ENCODE measurements at places on chromosomes 12 and 14. TPM values are rescaled to one million over a fixed set of nuclear protein-coding genes. Genes with fewer than 3 reads are reported as not detected.

GRCh38 chr12:26692407-26692806 is 140.6 kb downstream of the ITPR2 start:
- H3K4me3 ChIP-seq = no peak overlapping the region
- DNase-seq = no peak
- no peak overlapping the region for H3K27ac ChIP-seq
- no peaks in the 10 kb centered on the region for H3K27me3 ChIP-seq

Gene RIMKLB
- total RNA-seq = 80.2 TPM

Gene CEBPE
- total RNA-seq = not detected

DNA sequence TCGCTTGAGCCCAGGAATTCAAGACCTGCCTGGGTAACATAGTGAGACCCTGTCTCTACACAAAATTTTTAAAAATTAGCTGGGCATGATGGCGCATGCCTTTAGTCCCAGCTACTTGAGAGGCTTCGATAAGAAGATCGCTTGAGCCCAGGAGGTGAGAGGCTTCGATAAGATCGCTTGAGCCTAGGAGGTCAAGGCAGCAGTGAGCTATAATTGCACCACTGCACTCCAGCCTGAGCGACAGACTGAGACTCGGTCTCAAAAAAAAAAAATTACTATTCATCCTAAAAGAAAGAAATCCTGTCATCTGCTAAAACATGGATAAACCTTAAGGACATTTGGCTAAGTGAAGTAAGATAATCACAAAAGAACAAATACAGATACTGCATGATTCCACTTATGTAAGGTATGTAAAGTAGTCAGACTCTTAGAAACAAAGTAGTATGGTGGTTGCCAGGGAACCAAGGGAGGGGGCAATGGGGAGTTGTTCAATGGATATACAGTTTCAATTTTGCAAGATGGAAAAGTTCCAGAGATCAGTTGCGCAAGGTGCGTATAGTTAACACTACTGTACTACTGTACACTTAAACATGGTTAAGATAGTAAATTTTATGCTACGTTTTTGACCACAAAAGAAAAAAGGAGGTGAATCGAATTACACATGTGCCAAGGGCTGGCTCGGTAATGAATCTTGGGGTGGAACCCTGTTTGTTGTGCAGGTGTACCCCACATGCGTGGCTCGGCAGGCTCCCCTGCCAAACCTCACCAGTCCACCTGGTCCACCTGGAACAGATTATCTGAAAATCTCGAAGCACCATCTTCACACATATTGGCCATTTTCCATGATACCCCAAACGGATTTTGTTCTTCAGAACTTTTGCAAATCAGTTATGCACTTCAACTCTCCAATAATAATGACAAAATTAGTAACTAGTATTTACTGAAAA is 18.3 kb upstream of the ATP2A2 start:
- H3K4me1 ChIP-seq = peaks cover 2% of the 10 kb centered on the region
- H3K27me3 ChIP-seq = no peaks in the 10 kb centered on the region

Gene FAM90A1
- total RNA-seq = 0.09 TPM

- H3K27me3 ChIP-seq = peaks cover 39% of the 10 kb centered on the region
- H3K4me3 ChIP-seq = peak overlapping the region; percentile 52
- H3K4me1 ChIP-seq = no peaks in the 10 kb centered on the region
- DNase-seq = no peak
- no peak overlapping the region for H3K27ac ChIP-seq
These were observed 11.8 kb downstream of the PDE1B start for GRCh38 chr12:54561164-54561563.

DNA sequence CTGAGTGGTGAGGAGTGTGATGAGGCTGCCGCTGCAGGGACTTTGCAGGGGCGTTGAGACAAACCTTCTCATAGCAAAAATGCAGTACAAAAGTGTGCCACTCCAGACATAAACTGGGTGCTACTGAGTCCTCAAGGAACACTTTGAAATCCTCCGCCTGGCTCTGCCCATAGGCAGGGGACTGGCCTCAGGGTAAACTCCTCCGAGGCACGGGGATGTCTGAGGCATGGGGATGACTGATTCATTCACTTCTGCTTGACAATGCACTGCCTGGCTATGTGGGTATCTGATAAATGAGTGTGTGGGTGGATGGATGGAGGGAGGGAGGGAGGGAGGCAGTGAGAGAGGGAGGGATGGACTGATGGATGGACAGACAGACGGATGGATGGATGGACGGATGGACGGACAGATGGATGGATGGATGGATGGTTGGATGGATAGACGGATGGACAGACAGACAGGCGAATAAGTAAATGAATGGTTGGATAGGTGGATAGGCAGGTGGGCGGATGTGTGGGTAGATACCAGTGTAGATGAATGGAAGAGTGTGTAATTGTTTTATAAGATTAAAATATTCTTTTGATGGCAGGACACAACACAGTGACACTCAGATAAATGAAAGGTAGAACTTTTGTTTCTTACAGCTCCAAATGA is 2.1 kb upstream of the BDKRB2 start:
- DNase-seq = no peak
- H3K27me3 ChIP-seq = peaks cover 2% of the 10 kb centered on the region
- H3K36me3 ChIP-seq = no peaks in the 10 kb centered on the region
- H3K27ac ChIP-seq = no peak overlapping the region
- H3K4me3 ChIP-seq = no peak overlapping the region

DNA sequence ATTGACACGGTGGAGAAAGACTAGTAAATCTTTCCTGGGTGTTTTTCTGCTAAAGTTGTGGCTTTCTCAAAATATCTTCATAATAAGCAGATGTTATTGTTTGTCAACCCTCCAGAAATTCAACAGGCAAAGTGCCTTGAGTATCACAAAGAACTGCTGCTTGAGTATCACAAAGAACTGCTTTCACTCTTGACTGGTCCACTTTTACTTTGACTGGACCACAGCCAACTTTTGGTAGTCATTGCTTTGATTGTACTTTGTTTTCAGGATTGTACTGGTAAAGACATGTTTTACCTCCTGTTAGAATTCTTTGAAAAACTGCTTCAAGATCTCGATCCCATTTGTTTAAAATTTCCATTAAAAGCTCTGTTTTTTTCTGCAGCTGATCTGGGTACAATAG is 62.6 kb downstream of the PDZRN4 start:
- H3K36me3 ChIP-seq = no peaks in the 10 kb centered on the region
- H3K27ac ChIP-seq = no peak overlapping the region
- H3K4me3 ChIP-seq = no peak overlapping the region
- no peaks in the 10 kb centered on the region for H3K4me1 ChIP-seq
- no peak for DNase-seq
- H3K27me3 ChIP-seq = no peaks in the 10 kb centered on the region

GRCh38 chr14:68762953-68763764 is 29.7 kb downstream of the ZFP36L1 start:
- peak; percentile 75 for DNase-seq
- peaks cover 4% of the 10 kb centered on the region for H3K4me1 ChIP-seq
- no peak overlapping the region for H3K4me3 ChIP-seq
- no peaks in the 10 kb centered on the region for H3K36me3 ChIP-seq
- H3K27me3 ChIP-seq = no peaks in the 10 kb centered on the region

DNA sequence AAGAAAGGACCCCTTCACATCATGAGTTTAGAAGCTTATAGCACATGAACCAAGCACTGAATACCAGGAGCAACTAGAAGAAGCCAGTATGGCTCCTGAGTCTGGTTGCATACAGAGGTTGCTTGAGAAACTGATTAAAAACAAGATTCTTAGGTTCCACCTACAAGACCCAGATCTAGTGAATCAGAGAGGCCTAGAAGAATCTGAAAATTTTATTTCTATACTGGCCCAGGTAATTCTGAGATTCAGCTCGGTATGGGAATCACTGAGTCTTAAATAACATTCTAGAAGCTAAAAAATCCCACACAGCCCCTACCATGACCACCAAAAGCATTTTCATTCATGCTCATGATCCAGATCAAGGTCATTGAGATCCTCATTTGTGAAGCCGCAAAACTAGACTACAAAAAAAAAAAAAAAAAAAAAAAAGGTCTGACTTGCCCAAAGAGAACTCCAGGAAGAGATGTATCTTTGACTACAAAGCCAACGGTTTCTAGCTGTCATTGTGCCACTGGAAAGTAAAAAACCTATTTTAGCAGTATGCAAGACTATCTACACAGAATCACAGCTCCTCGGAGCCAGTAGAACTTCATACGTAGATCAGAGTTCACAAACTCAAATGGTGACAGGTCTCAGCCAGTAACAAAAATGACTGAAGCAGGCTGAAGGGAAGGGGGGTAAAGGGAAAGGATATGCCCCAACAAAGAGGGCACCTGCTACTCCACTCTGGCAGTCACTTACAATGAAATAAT is 168.4 kb upstream of the EGLN3 start:
- H3K27ac ChIP-seq = no peak overlapping the region
- no peaks in the 10 kb centered on the region for H3K27me3 ChIP-seq
- no peak overlapping the region for H3K4me3 ChIP-seq
- H3K36me3 ChIP-seq = no peaks in the 10 kb centered on the region

GRCh38 chr14:60736494-60736893 is 1.9 kb downstream of the MNAT1 start:
- H3K27ac ChIP-seq = no peak overlapping the region
- H3K27me3 ChIP-seq = no peaks in the 10 kb centered on the region
- H3K4me3 ChIP-seq = peak overlapping the region; percentile 98
- no peak for DNase-seq

Gene TMTC2
- total RNA-seq = 2.8 TPM

Gene CCDC175
- 0.09 TPM for total RNA-seq

- no peak for DNase-seq
- no peaks in the 10 kb centered on the region for H3K27me3 ChIP-seq
- H3K36me3 ChIP-seq = peaks cover 13% of the 10 kb centered on the region
These were observed 48.9 kb downstream of the SERPINA10 start for GRCh38 chr14:94244182-94244581.

DNA sequence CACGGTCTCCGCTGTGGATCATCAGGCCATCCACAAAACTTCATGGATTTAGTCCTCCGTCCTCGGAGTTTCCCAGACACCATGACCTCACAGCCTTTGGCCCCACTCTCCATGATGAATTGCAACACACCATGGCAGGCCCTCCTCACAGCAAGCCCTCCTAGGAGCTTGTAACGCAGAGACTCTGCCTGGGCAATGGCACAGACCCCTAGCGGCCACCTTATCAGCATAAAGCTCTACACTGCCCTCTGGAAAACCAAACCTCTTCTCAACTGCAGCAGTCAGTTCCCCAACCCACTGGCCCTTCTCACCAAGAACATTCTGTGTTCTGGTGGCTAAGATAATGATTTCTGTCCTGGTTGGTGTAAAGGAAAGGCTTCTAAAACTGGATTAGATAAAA is 238.4 kb upstream of the USP15 start:
- DNase-seq = peak; percentile 73
- H3K27ac ChIP-seq = no peak overlapping the region
- no peaks in the 10 kb centered on the region for H3K4me1 ChIP-seq
- H3K36me3 ChIP-seq = no peaks in the 10 kb centered on the region
- H3K4me3 ChIP-seq = no peak overlapping the region
- H3K27me3 ChIP-seq = no peaks in the 10 kb centered on the region

Gene SLC22A17
- total RNA-seq = 34.0 TPM

DNA sequence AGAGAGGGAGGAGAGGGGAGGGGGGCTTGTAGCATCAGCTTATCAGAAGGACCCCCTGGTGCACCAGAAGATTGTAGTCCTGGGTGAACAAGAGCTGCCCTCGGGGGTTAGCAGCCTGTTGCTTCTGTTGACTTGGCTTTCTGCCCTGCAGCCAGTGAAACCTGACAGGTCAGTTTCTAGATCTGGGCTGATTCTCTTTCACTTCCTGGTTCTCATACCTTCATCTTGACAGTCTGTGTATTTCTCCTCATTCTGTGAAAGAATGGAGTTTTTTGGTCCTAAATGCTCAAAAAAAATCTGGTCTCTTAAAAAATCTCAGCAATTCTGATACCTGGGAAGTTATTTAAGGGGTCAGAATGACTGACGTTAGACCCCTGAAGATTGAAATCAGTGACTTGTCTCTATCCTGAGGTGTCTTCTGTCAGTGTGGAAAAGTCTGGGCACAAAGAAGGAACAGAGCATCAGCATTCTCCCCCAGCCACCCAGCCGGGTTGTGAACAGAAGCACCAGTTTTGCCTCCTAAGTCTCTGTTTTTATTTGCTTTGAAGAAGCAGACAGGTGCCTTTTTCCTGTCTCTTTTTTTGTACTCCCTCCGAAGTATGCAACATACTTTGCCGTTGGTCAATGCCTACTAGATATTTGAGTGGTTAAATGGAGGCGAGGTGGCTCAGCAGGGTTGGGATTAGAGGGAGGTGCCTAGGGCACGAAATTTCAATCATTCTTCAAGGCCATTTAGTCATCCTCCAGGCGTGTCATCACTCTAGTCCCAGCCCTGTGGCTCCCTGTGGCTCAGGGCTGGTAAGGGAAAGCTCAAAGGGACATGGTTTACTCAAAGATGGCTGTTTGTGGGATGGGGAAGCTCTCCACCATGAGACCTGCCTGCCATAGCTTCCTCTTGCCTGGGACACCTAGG is 24.0 kb downstream of the TTC9 start:
- DNase-seq = no peak
- no peaks in the 10 kb centered on the region for H3K27me3 ChIP-seq
- H3K4me3 ChIP-seq = no peak overlapping the region
- no peak overlapping the region for H3K27ac ChIP-seq
- H3K4me1 ChIP-seq = peaks cover 16% of the 10 kb centered on the region

- no peaks in the 10 kb centered on the region for H3K4me1 ChIP-seq
- H3K27me3 ChIP-seq = no peaks in the 10 kb centered on the region
- no peak overlapping the region for H3K27ac ChIP-seq
- no peak for DNase-seq
These were observed 56.9 kb downstream of the CDC42BPB start for GRCh38 chr14:103000291-103000921.

DNA sequence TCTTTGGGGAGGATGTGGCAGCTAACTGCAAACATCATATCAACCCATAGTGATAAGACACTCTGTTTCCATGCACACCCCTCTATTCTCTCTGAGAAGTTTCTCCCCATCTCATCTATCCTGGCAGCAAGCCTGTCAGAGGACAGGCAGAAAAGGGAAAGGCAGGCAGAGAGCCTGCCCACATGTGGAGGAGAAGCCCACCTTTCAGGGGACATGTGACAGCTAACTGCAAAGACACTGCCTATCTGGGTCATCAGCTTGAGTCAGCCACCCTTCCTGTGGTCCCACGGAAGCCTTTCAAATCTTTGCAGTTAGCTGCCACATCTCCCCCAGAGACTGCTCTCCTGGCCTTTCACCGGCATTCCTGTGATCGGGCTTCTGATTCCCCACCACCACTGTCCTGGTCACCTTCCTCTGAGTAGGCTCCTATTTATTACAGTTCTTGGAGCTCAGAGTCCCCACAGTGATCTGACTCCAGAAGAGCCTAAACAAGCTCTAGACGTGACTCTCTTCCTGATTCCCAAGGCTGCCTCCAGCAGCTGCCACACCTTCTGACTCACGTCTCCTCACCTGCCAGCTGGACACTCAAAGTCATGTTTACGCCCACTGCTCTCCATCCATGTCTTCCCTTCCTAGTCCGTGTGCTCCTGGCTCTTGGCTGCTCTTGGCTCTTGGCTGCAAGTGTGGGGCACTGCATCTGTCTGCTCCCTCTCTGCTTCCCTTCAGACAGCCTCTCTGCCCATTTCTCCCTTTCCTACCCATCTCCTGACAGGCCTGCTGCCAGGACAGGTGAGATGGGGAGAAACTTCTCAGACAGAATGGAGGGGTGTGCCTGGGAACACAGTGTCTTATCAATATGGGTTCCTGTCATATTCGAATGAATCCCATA is 7.5 kb upstream of the KRT1 start:
- H3K4me1 ChIP-seq = peaks cover 3% of the 10 kb centered on the region
- H3K27me3 ChIP-seq = no peaks in the 10 kb centered on the region
- no peak overlapping the region for H3K27ac ChIP-seq
- no peak for DNase-seq
- no peak overlapping the region for H3K4me3 ChIP-seq
